ENCODE measurements at places on chromosomes 3 and 15.
A peak's percentile ranks its signal among the peaks of the same experiment; 100 is the strongest.

GRCh38 chr15:60255390-60255789 lies 142.4 kb downstream of the ANXA2 start:
- no peak overlapping the region for H3K4me3 ChIP-seq
- H3K36me3 ChIP-seq: no peaks in the 10 kb centered on the region
- H3K27ac ChIP-seq: no peak overlapping the region
- H3K4me1 ChIP-seq: no peaks in the 10 kb centered on the region
- no peak for DNase-seq
- no peaks in the 10 kb centered on the region for H3K27me3 ChIP-seq

GRCh38 chr3:108342837-108343486 lies 46.6 kb downstream of the HHLA2 start:
- no peak overlapping the region for H3K27ac ChIP-seq
- no peaks in the 10 kb centered on the region for H3K27me3 ChIP-seq
- no peaks in the 10 kb centered on the region for H3K4me1 ChIP-seq
- no peak for DNase-seq
- no peaks in the 10 kb centered on the region for H3K36me3 ChIP-seq

- H3K4me1 ChIP-seq: no peaks in the 10 kb centered on the region
- no peak overlapping the region for H3K27ac ChIP-seq
- DNase-seq: no peak
- no peaks in the 10 kb centered on the region for H3K36me3 ChIP-seq
- no peaks in the 10 kb centered on the region for H3K27me3 ChIP-seq
Measured at GRCh38 chr3:40035177-40035576, 225.8 kb downstream of the MYRIP start.

GRCh38 chr3:181698263-181698954 lies 13.3 kb upstream of the SOX2 start:
- no peaks in the 10 kb centered on the region for H3K36me3 ChIP-seq
- H3K4me1 ChIP-seq: peaks cover 10% of the 10 kb centered on the region
- DNase-seq: no peak
- peaks cover 55% of the 10 kb centered on the region for H3K27me3 ChIP-seq

- H3K4me3 ChIP-seq: no peak overlapping the region
- no peaks in the 10 kb centered on the region for H3K4me1 ChIP-seq
- no peaks in the 10 kb centered on the region for H3K27me3 ChIP-seq
- DNase-seq: no peak
Measured at GRCh38 chr15:39427705-39428104, 153.2 kb upstream of the THBS1 start.

DNA sequence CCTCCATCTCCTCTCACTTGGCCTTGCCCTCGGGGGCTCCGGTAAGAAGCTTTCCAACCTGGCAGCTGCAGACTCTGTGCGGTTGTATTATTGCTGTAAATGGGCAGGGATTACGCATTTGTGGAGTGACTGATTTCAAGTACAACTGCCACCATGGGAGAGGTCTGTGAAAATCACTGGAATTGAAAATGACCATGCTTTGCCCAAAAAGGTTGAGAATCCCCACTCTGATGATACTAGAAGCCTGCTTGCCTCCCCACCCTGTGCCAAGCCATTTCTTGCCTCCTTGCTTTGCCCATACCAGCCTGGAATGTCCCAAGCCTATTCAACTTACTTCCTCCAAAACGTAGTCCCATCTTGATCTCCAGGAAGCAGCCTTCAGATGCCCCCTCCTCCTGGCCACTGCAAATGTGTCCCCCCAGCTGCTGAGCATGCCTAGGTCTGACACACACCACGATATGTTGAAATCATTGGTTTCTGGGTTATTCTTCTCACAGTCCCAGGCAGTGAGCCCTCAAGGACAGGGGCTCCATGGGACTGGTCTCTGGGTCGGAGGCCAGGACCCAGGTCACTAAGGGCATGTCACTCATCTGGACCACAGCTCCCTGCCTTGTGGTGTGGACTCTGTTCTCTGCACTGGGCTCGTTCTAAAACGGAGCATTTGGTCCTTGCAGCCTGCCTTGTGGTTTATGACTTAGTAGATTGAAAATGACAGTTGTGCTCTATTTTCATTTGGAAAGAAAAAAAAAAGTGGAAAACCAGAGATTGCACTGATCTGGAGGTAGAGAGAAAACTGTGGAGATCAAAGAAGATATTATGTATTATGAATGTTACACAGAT lies 42.9 kb downstream of the SMAD3 start:
- DNase-seq: no peak
- no peak overlapping the region for H3K4me3 ChIP-seq
- H3K27me3 ChIP-seq: no peaks in the 10 kb centered on the region
- no peak overlapping the region for H3K27ac ChIP-seq
- H3K4me1 ChIP-seq: peaks cover 23% of the 10 kb centered on the region
- no peaks in the 10 kb centered on the region for H3K36me3 ChIP-seq

DNA sequence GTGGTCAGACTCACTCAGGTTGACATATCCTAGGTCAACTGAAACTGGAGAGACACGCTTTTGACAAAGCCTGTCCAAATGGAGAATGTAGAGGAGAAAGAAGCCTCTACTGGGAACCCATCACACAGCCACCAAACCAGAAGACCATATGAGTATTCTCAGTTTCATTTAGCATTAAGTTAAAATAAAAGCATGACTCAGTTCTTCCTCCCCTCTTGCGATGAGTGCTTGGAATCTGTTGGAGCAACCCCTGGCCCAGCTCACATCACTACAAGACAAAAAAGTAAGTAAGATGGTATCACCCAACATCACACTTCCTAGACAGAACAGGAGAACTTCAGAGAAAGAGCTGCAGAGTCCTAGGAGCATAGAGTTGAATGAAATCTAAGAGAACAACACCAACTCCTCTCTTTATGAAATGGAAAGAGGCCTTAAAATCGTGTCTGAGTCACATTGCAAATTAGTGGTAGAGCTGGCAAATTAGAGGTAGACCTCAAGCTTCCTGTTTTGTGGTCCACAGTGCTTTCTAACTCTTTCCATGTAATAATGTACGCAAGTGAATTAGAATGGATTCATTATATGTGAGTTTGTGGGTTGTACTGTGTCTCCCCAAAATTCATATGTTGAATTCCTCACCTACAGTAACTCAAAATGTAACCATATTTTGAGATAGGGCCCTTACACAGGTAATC lies 51.2 kb downstream of the FGF12 start:
- no peak overlapping the region for H3K27ac ChIP-seq
- no peak for DNase-seq
- no peaks in the 10 kb centered on the region for H3K27me3 ChIP-seq
- no peak overlapping the region for H3K4me3 ChIP-seq
- no peaks in the 10 kb centered on the region for H3K4me1 ChIP-seq

- DNase-seq: no peak
- H3K4me3 ChIP-seq: no peak overlapping the region
- H3K36me3 ChIP-seq: no peaks in the 10 kb centered on the region
- no peaks in the 10 kb centered on the region for H3K27me3 ChIP-seq
- H3K27ac ChIP-seq: no peak overlapping the region
- no peaks in the 10 kb centered on the region for H3K4me1 ChIP-seq
Measured at GRCh38 chr3:161296814-161297213, 74.5 kb downstream of the SPTSSB start.

GRCh38 chr15:100095541-100096247 lies 246.1 kb downstream of the ADAMTS17 start:
- H3K36me3 ChIP-seq: no peaks in the 10 kb centered on the region
- no peak overlapping the region for H3K27ac ChIP-seq
- peak; percentile 11 for DNase-seq
- no peaks in the 10 kb centered on the region for H3K4me1 ChIP-seq
- H3K4me3 ChIP-seq: no peak overlapping the region

GRCh38 chr3:72065236-72065635 lies 280.3 kb upstream of the PROK2 start:
- no peak overlapping the region for H3K4me3 ChIP-seq
- no peak overlapping the region for H3K27ac ChIP-seq
- no peaks in the 10 kb centered on the region for H3K27me3 ChIP-seq
- no peaks in the 10 kb centered on the region for H3K36me3 ChIP-seq

- H3K4me1 ChIP-seq: no peaks in the 10 kb centered on the region
- DNase-seq: no peak
Measured at GRCh38 chr3:133934996-133935842, 39.5 kb upstream of the RAB6B start.

GRCh38 chr3:48991851-48992545 lies 2.0 kb downstream of the P4HTM start:
- H3K27me3 ChIP-seq: no peaks in the 10 kb centered on the region
- peak overlapping the region; percentile 92 for H3K27ac ChIP-seq
- peak overlapping the region; percentile 99 for H3K4me3 ChIP-seq
- no peak for DNase-seq

- no peaks in the 10 kb centered on the region for H3K4me1 ChIP-seq
- no peak overlapping the region for H3K4me3 ChIP-seq
- H3K27me3 ChIP-seq: no peaks in the 10 kb centered on the region
Measured at GRCh38 chr3:132232231-132232792, 84.9 kb upstream of the ACP3 start.

DNA sequence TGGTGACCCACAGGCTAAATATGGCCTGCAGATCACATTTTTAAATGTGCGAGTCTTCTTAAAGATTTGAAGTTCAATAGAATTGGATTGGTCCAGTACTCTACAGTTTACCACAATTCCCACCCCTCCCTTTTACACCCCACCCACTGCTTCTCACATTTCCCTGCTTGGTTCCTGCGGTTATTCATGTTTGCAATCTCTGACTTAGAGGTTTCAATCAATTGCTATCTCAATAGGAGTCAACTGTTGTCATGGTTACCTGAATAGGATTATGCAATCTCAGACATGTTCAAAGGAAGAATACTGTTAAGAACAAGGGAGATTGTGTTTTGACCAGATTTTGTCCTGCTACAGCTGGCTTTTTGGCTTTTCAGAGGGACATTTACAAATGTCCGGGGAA lies 4.9 kb upstream of the C3orf49 start:
- no peaks in the 10 kb centered on the region for H3K27me3 ChIP-seq
- no peak overlapping the region for H3K27ac ChIP-seq
- H3K36me3 ChIP-seq: no peaks in the 10 kb centered on the region
- H3K4me1 ChIP-seq: no peaks in the 10 kb centered on the region
- H3K4me3 ChIP-seq: no peak overlapping the region

- H3K36me3 ChIP-seq: peaks cover 62% of the 10 kb centered on the region
- no peak overlapping the region for H3K27ac ChIP-seq
- no peaks in the 10 kb centered on the region for H3K27me3 ChIP-seq
- H3K4me3 ChIP-seq: no peak overlapping the region
- DNase-seq: no peak
Measured at GRCh38 chr15:73286311-73286710, 82.4 kb downstream of the HCN4 start.

- H3K27ac ChIP-seq: no peak overlapping the region
- H3K27me3 ChIP-seq: no peaks in the 10 kb centered on the region
- no peak overlapping the region for H3K4me3 ChIP-seq
- H3K36me3 ChIP-seq: no peaks in the 10 kb centered on the region
- peak; percentile 12 for DNase-seq
Measured at GRCh38 chr15:80638553-80639167, 56.5 kb upstream of the ABHD17C start.
